Foreskin keratinocyte (primary cell): ENCODE measurements at places on chromosomes 16 and 17. TPM values are rescaled to one million over a fixed set of nuclear protein-coding genes. Genes with fewer than 3 reads are reported as not detected.

Gene CA4
- polyA plus RNA-seq, result not detected in 2 replicates

Gene TLCD1
- 17.7 and 19.4 TPM in 2 replicates for polyA plus RNA-seq

Gene SDR42E1
- polyA plus RNA-seq, result 4.5 and 4.8 TPM in 2 replicates

Gene POLR3E
- 30.0 and 34.2 TPM in 2 replicates for polyA plus RNA-seq

Gene CCL16
- polyA plus RNA-seq, result not detected in 2 replicates

Gene HS3ST3B1
- 0.56 and 0.70 TPM in 2 replicates for polyA plus RNA-seq

Gene MLKL
- 14.0 and 14.4 TPM in 2 replicates for polyA plus RNA-seq

Gene CALB2
- polyA plus RNA-seq, result 0.09 TPM in 1 of 2 replicates, not detected in the other

Gene KRTAP9-2
- polyA plus RNA-seq, result not detected in 2 replicates

Gene LAT
- 2.3 and 2.4 TPM in 2 replicates for polyA plus RNA-seq

Gene CBX2
- 3.5 and 4.3 TPM in 2 replicates for polyA plus RNA-seq

Gene OGFOD3
- polyA plus RNA-seq, result 23.4 and 25.1 TPM in 2 replicates

Gene WDR59
- 17.6 and 19.7 TPM in 2 replicates for polyA plus RNA-seq

Gene MYLK3
- not detected in 2 replicates for polyA plus RNA-seq
